ENCODE measurements at places on chromosomes 12 and 14. TPM values are rescaled to one million over a fixed set of nuclear protein-coding genes. Genes with fewer than 3 reads are reported as not detected.

Gene KLRC1
- total RNA-seq: not detected

Gene KLRC2
- not detected for total RNA-seq

Gene GPRC5A
- 0.64 TPM for total RNA-seq

Gene SMCO2
- not detected for total RNA-seq

Gene SYCP3
- not detected for total RNA-seq

Gene PLEKHH1
- total RNA-seq: 5.7 TPM

Gene ABHD12B
- total RNA-seq: not detected

Gene SLC4A8
- total RNA-seq: not detected

Gene ADAM21
- not detected for total RNA-seq

Gene AHNAK2
- 0.09 TPM for total RNA-seq

Gene MDGA2
- not detected for total RNA-seq

Gene MYO1H
- not detected for total RNA-seq

- H3K27me3 ChIP-seq: no peaks in the 10 kb centered on the region
- no peak overlapping the region for H3K27ac ChIP-seq
- H3K4me3 ChIP-seq: no peak overlapping the region
- H3K36me3 ChIP-seq: peaks cover 31% of the 10 kb centered on the region
- DNase-seq: no peak
Measured at GRCh38 chr12:127143020-127143419, 1124.0 kb upstream of the TMEM132C start.

DNA sequence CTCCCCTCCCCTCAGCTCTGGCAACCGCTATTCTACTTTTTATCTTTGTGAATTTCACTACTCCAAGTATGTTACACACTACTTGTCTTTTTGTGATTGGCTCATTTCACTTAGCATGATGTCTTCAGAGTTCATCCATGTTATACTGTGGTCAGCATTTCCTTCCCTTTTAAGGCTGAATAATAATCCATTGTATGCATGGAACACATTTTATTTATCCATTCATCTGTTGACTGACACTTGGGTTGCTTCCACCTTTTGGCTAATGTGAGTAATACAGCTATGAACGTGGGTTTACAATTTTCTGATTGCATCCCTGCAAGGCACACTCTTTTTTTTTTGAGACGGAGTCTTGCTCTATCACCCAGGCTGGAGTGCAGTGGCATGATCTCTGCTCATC is 53.0 kb upstream of the FUT8 start:
- no peak overlapping the region for H3K4me3 ChIP-seq
- H3K27me3 ChIP-seq: no peaks in the 10 kb centered on the region
- H3K27ac ChIP-seq: no peak overlapping the region
- H3K36me3 ChIP-seq: no peaks in the 10 kb centered on the region
- DNase-seq: no peak

- no peaks in the 10 kb centered on the region for H3K36me3 ChIP-seq
- no peaks in the 10 kb centered on the region for H3K4me1 ChIP-seq
- no peak for DNase-seq
- H3K27me3 ChIP-seq: peaks cover 50% of the 10 kb centered on the region
- no peak overlapping the region for H3K4me3 ChIP-seq
- no peak overlapping the region for H3K27ac ChIP-seq
Measured at GRCh38 chr12:113060336-113060960, 3.9 kb downstream of the DTX1 start.

GRCh38 chr12:16526693-16527092 is 79.3 kb downstream of the LMO3 start:
- no peak for DNase-seq
- H3K27ac ChIP-seq: no peak overlapping the region
- H3K27me3 ChIP-seq: no peaks in the 10 kb centered on the region
- H3K4me3 ChIP-seq: no peak overlapping the region

DNA sequence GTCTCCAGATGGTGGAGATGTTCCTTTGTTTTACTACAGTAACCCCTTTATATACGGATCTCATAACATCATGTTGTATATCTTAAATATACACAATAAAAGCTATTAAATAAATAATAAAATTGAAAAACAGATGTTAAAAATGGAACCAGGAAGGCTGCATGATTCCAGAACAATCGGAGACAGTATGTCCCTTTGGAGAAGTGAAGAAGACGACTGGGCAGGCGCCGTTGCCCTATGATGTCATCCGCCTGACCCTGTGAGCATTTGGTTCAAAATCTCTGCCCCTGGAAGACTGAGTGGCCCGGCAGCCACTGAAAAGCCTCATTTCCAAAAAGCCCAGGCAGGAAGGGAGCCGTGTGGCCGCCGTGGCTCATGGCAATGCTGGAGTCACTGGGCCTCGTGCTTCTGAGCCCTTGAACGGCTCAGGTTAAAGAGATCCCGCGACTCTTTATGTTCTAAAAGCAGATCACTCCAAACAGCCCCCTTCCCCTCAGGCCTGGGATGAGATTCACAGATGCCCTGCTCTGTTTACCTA is 30.8 kb downstream of the RIMBP2 start:
- peaks cover 4% of the 10 kb centered on the region for H3K4me1 ChIP-seq
- no peak for DNase-seq
- H3K27me3 ChIP-seq: peaks cover 54% of the 10 kb centered on the region
- H3K27ac ChIP-seq: no peak overlapping the region
- no peak overlapping the region for H3K4me3 ChIP-seq

- no peak for DNase-seq
- H3K4me3 ChIP-seq: no peak overlapping the region
Measured at GRCh38 chr12:131917139-131917710, 11.9 kb upstream of the PUS1 start.

DNA sequence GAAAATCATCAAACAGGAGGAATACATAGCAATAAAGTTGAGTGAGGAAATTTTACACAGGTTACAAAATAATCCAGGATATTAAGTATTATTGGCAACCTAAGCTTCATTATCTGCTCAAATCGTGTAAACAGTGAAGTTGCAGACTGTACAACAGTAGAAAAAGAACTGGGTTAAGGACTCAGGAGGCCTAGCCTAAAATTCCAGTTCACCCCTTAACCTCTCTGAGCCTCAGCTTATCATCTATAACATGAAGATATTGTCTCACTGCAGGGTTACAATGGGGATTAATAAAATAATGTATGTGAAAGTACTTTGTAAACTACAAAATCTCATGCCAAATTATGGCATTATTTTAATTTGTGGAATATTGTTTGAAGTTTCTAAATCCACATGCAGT is 26.0 kb downstream of the DDHD1 start:
- H3K27me3 ChIP-seq: no peaks in the 10 kb centered on the region
- H3K36me3 ChIP-seq: no peaks in the 10 kb centered on the region
- H3K27ac ChIP-seq: no peak overlapping the region
- H3K4me3 ChIP-seq: no peak overlapping the region

DNA sequence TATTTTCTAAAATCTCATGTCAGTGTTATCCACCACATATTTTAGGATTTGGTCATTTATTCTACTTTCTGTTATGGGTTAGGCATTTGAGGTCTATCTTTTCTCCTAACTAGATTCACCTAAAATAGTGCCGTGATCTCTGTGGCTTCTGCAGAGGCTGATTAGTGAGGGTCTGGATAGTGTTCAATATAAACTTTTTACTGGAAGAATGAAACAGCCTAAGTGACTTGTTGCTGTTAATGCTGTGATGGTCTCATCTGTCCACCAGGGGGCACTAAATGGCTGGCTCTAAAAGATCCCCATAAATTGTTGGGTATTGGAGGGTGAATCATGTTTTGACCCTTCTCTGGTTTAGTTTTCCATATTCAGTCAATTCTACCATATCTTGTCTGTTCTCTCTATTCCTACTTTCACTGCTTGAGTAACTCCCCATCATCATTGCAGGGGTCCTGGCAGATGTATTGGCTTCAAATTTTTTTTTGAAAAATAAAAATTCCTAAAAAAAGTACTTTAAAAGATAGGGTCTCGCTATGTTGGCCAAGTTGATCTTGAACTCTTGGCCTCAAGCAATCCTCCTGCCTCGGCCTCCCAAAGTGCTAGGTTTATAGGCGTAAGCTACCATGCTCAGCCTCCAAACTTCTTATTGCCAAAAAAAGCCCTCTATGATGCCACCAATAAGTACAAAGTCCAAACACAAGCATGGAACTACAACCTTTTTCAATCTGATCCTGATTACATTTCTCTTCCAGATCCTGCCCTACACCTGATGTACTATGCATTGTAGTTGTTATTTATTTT is 6.9 kb downstream of the PABPN1 start:
- H3K4me1 ChIP-seq: peaks cover 3% of the 10 kb centered on the region
- H3K27me3 ChIP-seq: no peaks in the 10 kb centered on the region
- peaks cover 31% of the 10 kb centered on the region for H3K36me3 ChIP-seq
- H3K27ac ChIP-seq: no peak overlapping the region
- H3K4me3 ChIP-seq: no peak overlapping the region

DNA sequence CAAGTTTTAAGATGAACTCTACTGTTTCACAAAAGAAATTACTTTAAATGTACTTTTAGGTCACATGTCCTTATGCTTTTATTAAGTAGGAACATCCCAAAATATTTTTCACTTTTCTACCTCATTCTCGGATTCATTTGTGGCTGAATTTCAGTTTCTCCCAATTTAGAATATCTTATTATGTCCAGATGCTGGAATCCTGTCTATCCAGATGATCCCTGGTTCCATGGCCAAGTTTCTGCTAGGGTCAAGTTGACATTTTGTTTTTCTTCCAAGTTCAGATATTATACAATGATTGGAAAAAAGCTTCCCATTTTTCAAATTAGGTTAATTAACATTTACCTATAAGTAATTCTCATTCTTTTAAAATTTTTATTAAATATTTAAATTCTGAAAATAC is 181.8 kb upstream of the SLC16A7 start:
- H3K27me3 ChIP-seq: no peaks in the 10 kb centered on the region
- H3K4me3 ChIP-seq: no peak overlapping the region
- H3K27ac ChIP-seq: no peak overlapping the region
- H3K36me3 ChIP-seq: no peaks in the 10 kb centered on the region
- DNase-seq: no peak

- no peaks in the 10 kb centered on the region for H3K27me3 ChIP-seq
- no peaks in the 10 kb centered on the region for H3K4me1 ChIP-seq
- no peak for DNase-seq
- H3K27ac ChIP-seq: no peak overlapping the region
Measured at GRCh38 chr14:87643005-87643404, 350.0 kb downstream of the GALC start.

DNA sequence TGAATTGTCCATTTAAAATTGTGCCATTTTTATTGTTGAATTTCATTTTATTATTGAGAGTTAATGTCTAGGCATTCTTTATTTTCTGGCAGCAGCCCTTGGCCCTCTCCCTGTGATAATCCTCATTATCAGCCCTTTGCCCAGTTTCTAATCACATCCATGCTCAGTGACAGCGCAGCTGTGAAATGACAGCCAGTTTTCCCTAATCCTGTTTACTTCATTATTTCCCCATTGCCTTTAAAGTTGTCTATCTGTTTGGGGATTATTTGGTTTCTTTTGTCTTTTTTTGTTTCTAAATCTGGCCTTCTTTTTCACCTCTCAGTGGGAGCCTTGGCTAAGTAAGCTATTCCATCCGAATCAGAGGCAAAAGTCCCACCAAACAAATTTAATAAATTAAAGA is 476.9 kb downstream of the SLC6A15 start:
- no peaks in the 10 kb centered on the region for H3K4me1 ChIP-seq
- no peak overlapping the region for H3K27ac ChIP-seq
- DNase-seq: no peak
- no peak overlapping the region for H3K4me3 ChIP-seq

GRCh38 chr14:93061380-93062012 is 54.2 kb downstream of the ITPK1 start:
- no peak overlapping the region for H3K27ac ChIP-seq

DNA sequence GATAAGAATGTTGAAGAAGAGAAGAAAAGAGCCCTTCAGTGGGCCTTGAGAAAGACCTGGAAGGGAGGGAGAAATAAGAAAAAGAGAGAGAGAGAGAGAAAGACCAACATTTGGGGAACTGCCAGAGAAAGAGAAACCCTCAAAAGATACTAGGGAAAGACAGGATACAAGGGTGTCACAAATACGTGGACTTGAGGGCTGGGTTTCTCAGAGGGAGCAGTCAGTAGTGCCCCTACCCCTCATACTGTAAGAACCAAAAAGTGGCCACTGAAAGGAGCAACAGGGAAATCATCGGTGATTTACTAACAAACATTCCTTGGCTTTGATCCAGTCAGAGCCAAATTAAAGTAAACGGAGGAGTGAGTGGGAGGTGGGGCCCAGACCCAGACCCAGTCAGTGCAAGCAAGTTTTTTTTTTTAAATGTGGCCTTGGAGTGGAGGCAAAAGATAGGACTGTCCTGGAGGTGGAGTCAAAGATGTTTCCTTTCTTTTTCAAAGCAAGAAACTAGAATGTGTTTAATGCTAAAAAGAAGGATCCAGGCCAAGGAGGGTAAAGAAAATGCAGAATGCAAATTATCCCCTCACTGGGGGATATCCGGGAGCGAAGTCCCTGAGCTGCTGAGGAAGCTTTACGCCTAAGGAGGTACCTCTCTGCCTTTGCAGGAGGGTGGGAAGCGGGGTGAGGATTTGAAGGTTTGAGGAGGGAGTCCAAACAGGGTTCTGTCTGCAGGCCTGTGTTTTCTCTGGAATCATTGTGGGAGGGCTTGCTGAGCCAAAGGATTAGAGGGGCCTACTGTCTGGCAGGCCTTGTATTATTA is 143.5 kb upstream of the AMIGO2 start:
- H3K36me3 ChIP-seq: no peaks in the 10 kb centered on the region
- H3K4me3 ChIP-seq: peak overlapping the region; percentile 11
- peaks cover 6% of the 10 kb centered on the region for H3K4me1 ChIP-seq
- H3K27ac ChIP-seq: peak overlapping the region; percentile 71

DNA sequence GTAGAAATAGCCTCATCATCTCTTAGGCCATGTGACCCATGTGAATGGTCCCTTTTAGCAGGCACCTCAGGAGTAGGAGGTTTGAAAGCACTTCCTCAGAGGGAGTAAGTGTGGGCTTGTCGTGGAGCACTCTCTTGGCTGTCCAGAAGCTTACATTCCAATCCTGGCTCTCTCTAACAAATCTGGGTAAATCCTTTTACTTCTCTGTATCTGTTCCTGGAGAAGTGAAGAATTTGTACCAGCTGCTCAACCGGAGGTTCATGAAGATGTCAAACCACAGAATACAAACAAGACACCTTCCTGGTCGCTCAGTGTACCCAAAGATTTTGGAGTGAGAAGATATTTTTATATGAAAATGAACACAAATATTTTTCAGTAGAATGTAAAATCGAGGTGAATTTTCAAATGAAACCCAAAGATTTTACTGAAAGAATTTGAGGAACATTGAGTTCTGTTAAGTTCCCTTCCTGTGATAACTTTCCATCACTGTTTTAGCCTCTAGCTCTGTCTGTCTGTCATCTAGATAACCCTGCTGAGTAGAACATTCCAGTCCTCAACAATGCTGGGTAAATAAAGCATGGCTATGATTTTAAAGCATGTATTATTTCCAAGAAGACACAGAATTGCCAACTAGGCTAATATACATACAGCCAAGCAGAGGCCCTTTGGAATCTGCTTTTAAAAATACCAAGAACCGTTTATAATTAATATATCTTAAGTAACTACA is 263.9 kb upstream of the RGS6 start:
- H3K36me3 ChIP-seq: peaks cover 4% of the 10 kb centered on the region
- DNase-seq: no peak
- no peaks in the 10 kb centered on the region for H3K27me3 ChIP-seq
- H3K4me1 ChIP-seq: no peaks in the 10 kb centered on the region

GRCh38 chr12:26373606-26374495 is 178.5 kb downstream of the SSPN start:
- H3K4me1 ChIP-seq: no peaks in the 10 kb centered on the region
- H3K36me3 ChIP-seq: no peaks in the 10 kb centered on the region
- H3K27ac ChIP-seq: no peak overlapping the region
- DNase-seq: no peak
- no peak overlapping the region for H3K4me3 ChIP-seq

All from K562 (cell line).